ENCODE measurements at places on chromosomes 11 and 22. TPM values are rescaled to one million over a fixed set of nuclear protein-coding genes. Genes with fewer than 3 reads are reported as not detected.

MFRP gene
- total RNA-seq = not detected

DAGLA gene
- total RNA-seq = 1.8 TPM

SCGB1D2 gene
- not detected for total RNA-seq

FAM111B gene
- total RNA-seq = 25.9 TPM

OR5B21 gene
- total RNA-seq = not detected

SCUBE1 gene
- total RNA-seq = 1.2 TPM

APOL5 gene
- 1.4 TPM for total RNA-seq

OR56A3 gene
- total RNA-seq = not detected

IRF7 gene
- 9.8 TPM for total RNA-seq

PHLDA2 gene
- total RNA-seq = 1.1 TPM

GAS2L1 gene
- total RNA-seq = 4.8 TPM

MS4A15 gene
- total RNA-seq = not detected

OR5D18 gene
- not detected for total RNA-seq

Data from urinary bladder (tissue), 4 donors.